ENCODE measurements at places on chromosomes 1 and 21.
A peak's percentile ranks its signal among the peaks of the same experiment; 100 is the strongest.

DNA sequence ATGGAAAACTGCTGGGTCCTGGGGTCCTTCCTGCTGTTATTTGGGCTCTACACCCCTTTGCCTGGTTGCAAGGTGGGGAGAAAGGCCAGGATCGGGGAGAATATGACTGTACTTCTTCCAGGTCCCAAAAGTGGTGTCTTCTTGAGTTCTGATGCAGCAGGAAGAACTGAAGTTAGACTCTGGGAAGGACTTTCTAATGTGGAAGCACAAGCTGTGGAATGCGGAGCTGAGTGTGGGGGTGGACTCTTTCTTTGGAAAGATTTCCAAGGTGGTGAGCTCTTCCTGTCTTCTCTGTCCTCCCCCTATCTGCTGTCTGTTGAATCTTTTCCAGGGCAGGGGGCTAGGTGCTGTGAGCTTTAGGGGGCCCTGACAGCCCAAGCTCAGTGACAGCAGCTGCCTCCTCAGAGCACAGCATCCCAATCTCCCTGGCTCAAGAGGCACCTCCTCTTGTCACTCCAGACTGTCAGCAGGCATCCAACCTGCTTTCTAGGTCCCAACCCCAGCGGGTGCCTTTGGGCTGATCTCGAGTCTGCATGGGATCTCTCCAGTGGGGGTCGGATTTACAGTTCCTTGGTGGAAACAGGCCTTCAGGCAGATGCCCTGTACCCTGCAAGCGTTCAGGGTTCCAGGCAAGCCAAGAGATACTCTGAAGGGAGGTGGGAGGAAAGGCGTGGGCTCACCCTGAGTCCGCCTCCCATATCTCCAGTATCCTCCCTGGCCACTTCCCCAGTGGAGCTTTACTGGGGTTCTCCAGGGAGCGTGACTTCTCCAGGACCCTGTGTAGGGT, 23.2 kb downstream of the ADORA1 start:
- DNase-seq: no peak

DNA sequence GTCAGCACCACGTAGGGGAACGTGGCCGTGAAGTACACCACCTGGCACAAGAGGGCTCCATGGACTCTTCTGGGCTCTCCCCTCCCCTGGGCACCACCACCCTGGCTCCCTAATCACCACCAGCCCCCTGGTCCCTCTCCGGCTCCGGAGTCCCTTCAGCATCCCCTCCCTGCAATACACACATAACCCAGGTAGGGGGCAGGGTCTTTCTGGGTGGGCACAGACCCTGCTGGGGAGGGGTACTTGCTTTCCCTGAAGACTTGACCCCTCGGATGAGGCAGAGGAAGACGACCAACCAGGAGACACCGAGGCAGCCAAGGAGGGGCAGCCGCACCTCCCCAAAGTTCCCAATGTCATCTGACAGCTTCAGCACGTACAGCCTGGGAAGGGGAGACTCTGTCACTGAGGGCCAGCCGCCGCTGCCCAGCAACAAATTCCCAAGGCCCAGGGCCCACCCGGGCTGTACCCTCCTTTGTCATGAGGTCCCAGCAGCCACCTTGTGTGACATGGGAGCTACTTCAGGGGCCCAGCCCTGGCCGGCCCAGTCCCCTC, 11.3 kb downstream of the CCDC24 start:
- no peak for DNase-seq

DNA sequence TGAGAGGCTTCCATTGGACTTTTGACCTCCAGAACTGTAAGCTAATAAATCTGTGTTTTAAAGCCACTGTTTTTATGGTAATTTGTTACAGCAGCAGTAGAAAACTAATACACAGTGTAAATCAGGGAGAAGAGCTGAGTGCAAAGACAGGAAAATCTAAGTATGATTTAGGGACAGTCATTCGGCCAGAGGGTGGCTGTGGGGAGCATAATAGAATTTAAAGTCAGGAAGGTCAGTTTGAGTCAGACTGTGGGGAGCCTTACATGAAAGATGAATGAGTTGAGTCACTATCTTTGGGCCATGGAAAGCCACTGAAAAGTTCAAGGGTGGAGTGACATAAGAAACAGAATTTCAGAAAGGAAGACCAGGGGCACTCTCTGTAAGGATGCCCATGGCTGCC, 52.4 kb upstream of the SSX2IP start:
- no peak for DNase-seq

GRCh38 chr1:226891846-226892523, 21.6 kb downstream of the PSEN2 start:
- DNase-seq: no peak

DNA sequence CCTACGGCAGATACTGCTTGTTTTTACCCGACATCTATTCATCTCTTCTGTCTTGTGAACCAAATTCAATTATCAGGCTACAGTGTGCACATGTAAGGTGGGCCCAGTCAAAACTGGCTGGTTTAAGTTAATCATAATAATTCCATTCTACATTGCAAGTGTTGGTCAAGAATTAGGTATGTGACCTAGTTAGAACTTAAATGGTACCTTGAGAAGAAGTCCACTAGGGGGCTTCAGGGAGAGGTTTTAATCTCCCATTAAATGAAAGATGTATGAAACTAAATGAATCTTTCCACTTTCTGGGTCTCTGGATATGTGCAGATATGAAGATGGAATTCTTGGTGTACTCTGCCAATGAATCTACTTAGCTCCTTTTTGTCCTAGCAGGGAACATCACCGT, 187.1 kb downstream of the CDC42BPA start:
- DNase-seq: peak; percentile 18

DNA sequence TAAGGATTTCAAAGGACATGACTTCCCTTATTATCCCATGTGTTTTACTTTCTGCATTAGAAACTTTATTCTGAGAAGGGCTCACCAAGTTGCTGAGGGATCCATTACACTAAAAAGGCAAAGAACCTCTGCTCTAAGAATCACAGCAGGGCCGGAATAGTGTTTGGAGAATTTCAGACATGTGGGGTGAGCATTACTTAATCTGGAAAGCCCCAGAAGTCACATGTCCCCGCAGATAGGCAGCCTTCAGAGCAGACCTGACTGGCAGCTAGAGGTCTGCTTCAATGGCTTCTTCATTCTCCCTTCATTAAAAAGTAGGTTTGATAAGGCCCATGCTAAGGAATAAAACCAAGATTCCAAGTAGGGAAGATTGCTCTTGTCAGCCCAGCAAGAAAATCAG, 52.6 kb upstream of the RBM15 start:
- no peak for DNase-seq

- no peak for DNase-seq
Measured at GRCh38 chr1:244712669-244713068, 59.7 kb downstream of the DESI2 start.

- peak; percentile 48 for DNase-seq
Measured at GRCh38 chr1:186925881-186926669, 97.3 kb downstream of the PLA2G4A start.

GRCh38 chr1:219130366-219130935, 43.2 kb upstream of the LYPLAL1 start:
- DNase-seq: no peak

- no peak for DNase-seq
Measured at GRCh38 chr1:166136222-166136621, 30.6 kb downstream of the FAM78B start.

DNA sequence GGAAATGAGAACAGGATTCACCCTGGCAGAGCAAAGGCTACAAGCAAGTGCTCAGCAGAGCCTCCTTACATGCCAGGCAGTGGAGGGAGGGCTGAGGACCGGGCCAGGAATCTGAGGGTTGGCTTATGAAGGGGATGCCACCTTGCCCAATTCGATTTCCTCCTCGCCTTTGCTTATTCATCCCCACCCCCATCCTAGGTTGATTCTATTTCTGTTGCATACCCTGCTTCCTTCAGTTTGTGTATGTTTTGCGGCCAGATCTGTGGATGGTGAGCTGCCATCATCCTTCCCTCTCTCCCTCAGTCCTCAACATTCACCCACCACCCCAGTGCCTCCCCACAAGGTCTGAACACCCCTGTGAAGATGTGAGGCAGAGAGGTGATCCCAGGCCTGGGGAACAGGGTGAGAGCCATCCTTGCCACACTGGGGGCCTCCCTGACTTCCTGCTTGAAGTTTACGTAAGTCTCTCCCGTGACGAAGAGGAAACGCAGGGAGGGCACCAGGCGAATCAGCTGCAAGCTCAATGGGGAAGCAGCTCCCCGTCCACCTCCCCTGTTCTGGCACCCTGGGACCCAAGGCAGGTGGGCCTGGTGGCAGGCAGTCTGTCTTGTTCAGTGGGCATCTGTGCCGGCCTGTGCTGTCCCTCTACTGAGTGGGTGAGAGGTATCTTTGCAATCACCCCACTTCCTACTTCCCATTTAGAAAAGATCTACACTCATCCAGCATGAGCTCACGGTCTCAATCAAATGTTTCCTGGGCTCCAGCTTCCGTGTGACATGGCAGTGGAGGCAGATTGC, 50.6 kb upstream of the CNTN2 start:
- no peak for DNase-seq

DNA sequence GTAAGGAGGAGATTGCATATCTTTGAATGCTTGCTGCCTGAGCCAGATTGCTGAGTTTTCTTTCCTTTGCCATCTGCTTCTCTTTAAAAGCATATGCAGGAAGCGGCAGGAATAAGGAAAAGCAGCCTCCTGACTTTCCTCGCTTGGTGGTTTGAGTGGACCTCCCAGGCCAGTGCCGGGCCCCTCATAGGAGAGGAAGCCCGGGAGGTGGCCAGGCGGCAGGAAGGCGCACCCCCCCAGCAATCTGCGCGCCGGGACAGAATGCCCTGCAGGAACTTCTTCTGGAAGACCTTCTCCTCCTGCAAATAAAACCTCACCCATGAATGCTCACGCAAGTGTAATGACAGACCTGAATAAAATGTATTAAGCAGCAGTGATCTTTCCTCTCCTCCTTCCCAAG, 1.5 kb downstream of the CORT start:
- DNase-seq: peak; percentile 22
